NCI-H1436 (cell line): ENCODE measurements at places on chromosomes 5 and 9.

DNA sequence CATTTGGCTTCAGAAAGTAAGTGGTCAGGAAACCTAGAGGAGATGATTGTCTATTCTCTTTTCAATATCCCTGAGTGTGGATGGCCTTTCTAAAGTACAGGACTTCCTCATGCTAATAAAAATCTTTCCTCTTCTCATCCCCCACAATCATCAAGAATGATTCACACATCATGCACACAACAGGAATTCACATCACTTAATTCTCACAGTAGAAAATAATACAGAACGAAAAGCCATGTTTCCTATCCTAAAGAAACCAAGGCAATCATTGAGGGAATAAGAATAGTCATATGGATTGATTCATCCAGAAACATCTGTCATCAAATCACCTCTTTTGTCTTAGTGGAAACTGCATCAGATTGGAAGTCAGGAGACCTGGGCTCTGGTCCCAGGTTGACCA, 203.1 kb upstream of the PIK3R1 start:
- DNase-seq = no peak

DNA sequence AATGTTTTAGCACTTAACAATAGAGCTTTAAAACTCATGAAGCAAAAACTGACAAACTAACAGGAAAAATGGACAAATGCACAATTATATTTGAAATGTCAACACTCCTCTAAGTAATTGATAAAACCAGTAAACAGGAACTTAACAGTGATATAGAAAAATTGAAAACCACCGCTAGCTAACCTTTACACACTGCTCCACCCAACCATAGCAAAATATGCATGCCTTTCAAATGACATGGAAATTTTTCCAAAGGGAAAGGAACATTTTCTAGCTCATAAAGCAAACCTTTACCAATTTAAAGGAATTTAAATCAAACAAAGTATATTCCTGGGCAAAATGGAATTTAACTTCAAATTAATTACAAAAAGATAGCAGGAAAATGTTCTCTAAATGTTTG, 109.2 kb downstream of the ADAMTS19 start:
- no peak for DNase-seq

GRCh38 chr9:16726029-16726428, 144.4 kb downstream of the BNC2 start:
- DNase-seq = no peak

DNA sequence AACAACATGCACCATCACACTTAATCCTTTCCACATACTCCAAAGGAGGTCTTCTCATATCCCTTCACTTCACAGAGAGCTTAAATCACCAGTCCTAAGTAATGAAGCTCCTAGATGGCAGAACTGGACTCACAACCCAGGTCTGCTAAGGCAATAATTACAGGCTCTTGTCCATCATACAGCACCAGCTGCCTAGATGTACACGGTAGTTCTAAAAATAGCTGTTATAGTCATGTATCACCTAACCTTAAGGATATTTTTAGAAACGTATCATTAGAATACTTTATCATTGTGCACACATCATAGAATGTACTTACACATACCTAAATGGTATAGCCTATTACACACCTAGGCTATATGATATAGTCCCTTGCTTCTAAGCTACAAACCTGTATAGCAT, 644.6 kb upstream of the RGMB start:
- DNase-seq = no peak

DNA sequence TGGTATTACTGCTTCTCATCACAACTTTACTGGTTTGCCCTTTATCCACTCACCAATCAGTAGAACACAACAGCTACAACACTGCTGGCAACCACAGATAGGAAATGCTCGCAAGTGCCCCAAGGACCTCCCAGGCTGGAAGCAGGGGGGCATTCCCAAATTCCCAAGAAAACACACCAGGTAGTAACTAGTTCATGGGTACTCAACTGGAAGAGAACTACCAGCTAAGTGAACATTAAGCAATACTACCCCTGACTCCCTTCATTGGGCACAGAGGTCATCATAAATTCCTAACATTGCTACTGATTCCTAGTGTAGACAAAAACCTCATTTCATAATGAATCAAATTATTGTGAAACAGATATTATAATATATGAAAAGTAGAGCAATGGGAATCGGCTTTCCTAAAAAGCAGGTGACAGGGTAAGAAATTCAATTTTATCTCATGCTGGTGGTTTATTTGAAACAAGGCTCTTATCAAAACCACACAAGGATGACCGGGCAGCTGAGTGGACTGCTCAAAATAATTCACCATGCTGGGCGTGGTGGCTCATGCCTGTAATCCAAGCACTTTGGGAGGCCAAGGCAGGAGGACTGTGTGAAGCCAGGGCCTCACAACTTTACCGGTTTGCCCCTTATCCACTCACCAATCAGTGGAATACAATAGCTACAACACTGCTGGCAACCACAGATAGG, 81.6 kb downstream of the TLE1 start:
- no peak for DNase-seq

DNA sequence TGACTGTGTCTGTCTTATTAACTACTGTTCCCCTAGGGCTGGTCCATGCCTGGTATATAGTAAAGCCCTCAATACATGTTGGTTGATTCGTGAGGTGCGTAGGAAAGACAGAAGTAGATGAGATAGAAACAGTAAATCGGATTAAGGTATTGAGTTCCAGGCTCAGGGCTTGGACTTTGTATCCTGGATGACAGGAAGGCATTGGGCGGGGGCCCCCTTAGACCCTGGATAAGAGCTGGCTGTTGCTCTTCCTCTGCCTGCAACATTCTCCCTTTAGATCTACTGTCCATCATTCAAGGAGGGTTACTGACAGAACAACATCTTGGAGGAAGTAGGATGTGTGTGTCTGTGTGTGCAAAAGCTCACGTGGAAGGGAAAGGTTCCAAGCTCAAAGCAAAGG, 31.2 kb upstream of the CTNNA1 start:
- DNase-seq = no peak

DNA sequence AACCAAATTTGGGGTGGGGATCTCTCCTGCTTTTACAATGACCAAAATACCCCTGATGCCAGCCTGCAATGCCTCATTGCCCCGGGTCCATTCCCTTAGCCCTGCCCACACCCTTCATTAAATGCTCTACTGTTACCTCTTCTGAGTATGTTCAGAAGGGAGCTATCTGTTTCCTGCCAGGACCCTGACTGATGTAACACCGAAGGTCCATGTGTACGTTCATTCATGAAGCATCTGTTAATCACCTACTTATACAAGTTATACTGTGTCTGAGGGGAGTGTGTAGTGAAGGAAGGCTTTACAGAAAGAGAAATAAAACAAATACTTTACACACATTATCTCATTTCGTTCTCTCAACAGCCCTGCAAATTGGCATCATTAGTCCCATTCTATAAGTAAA, 51.9 kb downstream of the ASTN2 start:
- no peak for DNase-seq

GRCh38 chr9:117028103-117028858, 341.2 kb downstream of the TRIM32 start:
- no peak for DNase-seq

DNA sequence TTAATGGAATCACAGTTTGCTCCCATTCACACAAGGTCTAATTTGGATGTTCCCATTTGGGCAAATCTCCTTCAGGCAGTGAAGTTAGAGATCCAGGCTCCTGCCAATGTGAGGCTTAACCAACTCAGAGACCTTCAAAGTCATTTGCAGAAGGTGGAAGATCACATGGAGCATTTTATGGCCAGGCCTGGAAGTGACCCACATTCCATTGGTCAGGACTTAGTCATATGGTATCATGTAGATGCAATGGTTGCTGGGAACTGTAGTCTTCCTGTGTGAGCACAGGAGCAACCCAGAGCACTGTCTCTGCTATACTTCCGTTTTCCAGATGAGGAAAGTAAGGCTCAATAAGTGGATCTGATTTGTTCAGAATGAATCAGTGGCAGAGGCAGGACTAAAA, 292.7 kb upstream of the SMARCA2 start:
- DNase-seq = no peak

DNA sequence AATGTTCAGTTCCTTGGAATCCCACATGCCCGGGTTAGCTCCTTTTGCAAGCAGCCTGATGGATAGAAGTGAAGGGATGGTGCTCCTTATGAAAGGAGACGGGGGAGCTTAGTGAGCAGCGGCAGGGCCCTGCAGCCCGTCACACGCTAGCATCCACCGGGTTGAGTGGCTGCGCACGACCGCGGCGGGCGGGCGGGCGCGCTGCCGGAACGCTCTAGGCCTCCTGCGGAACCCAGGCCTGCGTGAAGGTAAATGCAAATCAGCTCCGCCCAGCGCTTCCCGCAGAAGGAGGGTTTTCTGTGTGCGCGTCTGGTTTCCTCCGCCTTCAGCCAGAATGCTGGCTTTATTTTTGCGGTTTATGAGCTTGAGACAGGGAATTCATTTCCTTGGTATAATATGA, 19.8 kb downstream of the IL12B start:
- DNase-seq = peak; percentile 48

DNA sequence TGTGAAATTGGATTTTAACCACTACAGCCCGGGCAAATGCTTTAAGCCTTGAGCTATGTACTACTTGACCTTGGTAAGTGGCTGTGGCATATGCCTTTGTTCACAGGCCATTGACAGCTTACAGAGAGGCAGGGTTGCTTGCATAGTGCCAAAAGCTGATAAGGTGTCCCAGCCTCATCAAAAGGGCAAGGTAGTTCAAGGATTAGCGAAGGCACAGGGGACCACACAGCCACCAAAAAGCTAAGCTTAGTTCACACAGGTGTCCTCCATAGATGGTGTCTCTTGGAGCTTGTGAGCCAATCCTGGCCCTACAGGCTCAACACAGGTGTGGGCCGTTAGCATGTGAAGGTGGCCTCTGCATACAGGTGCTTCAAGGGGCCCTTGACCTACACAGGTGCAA, 86.8 kb downstream of the ZNF622 start:
- DNase-seq = no peak

- no peak for DNase-seq
These were observed 18.3 kb upstream of the NDST1 start for GRCh38 chr5:150489360-150490295.

DNA sequence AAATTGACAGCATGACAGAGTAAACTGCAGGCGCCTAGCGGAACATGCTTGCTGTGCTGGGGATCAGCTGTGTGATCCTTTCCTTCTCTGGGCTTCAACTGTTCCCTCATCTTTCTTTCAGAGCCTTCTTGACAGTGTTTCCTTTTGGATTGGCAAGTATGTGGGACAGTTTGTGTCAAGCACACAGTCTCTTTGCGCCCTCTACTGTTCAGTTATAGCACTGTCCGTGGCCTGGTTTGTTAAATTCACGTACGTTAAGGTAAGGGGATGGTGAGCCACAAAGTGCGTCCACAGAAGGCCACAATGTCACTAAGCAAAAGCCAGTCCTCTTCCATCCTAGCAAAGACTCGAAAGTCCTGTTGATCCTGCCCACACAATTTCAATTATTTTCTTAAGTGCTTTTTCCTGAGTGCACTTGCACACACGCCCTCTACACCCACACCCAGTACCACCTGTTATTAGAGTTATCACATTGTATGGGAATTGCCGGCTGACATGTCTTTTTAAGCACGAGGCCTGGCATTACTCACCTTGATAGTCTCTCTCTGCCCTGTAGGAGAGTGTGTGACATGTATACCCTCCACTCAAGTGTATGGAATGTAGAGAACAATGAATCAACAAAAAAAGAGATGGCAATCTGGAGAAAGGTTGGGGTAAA, 22.5 kb upstream of the PTPN3 start:
- DNase-seq = peak; percentile 60

DNA sequence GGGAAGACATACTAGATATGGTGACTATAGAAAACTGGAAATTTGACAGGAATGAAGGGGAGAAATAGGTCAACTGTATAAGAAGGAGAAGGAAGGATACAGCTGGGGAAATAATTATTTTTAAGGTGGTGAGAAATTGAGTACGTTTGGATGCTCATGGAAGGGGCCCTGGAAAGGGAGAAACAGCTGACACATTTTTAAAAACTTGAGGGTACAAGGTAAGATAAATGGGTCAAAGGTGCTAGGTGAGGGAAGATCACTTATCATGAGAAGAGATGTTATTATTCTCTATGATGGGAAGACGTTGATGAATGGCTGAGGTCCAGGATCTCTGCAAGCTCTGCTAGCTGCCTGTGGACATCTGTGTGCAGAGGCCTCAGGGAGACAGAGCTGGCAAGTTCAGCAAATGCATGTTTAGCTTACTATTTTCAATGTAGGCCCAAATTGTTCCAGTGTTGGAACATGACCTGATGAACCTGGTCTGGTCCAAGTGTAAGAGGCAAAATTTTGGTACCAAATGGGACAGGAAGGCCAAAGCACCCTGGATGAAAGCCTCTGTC, 181.7 kb downstream of the MTRR start:
- no peak for DNase-seq

GRCh38 chr9:127990554-127990953, 9.8 kb upstream of the EEIG1 start:
- no peak for DNase-seq

GRCh38 chr5:43581398-43581797, 21.6 kb upstream of the NNT start:
- no peak for DNase-seq

DNA sequence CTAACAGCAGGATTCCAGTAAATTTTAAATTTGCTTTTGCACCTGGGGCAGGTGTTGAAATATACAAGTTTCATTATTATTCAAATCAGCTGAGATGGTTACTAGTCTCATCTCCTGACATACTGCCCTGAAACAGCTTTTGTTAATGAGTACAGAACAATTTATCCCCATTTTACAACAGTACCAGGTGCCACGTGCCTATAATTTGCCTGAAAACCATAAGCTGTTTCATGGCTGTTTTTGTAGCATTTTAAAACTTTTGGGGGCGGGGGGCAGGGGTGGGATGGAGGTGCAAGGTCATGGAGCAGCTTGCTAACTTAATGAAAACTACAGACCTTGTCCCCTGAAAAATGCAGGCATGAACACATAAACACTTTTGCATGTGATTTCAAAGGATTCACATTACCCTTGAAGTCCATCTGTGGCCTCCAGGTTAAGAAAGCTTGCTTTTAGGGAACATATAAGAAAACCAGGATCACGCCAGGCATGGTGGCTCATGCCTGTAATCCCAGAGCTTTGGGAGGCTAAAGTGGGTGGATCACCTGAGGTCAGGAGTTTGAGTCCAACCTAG, 42.1 kb downstream of the TIMD4 start:
- no peak for DNase-seq

- no peak for DNase-seq
These were observed 147.7 kb downstream of the DCP2 start for GRCh38 chr5:113124265-113124664.

GRCh38 chr5:95915999-95916686, 45.5 kb downstream of the ELL2 start:
- DNase-seq = no peak

DNA sequence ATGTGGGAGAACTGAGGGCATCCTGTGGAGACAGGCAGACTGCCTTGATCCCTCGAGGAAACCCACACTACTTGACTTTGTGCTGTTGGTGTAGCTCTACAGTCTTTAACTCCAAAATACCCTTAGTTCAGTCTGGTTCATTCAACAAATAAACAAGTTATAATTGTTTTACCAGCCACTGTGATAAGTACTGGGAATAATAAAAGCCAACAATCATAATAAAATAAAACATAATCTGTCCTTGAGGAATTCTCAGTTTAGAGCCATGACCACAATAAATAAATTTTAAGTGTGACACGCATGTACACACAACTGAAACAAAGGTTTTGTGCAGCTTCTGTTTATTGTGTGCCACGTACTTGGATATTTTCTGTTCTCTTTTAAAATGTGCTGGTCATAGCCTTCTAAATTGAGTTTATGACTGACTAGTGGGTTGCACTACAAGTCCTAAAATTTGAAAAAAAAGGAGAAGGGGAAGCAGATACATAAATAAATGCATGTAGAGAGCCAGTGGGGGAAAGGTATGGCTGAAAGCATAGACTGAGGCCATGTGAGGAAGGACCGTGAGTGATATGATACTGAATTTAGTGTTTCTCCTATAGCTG, 6.2 kb upstream of the SCAMP1 start:
- DNase-seq = no peak

- DNase-seq = no peak
These were observed 126.3 kb downstream of the HMHB1 start for GRCh38 chr5:143938230-143938629.
